A549 treated with GW870086 at 1 μM for 4 hours (cell line): ENCODE measurements at places on chromosomes 5 and 9. TPM values are rescaled to one million over a fixed set of nuclear protein-coding genes. Genes with fewer than 3 reads are reported as not detected.

Gene HBEGF
- total RNA-seq: 5.2 to 6.3 TPM (median 5.7 TPM) in 5 replicates

Gene CCNO
- 5.6 to 8.3 TPM (median 7.3 TPM) in 5 replicates for total RNA-seq

Gene CCL27
- total RNA-seq: 0.19 TPM in 1 of 5 replicates, not detected in the others

Gene CNTRL
- 5.0 to 7.3 TPM (median 6.0 TPM) in 5 replicates for total RNA-seq

Gene MRPS30
- total RNA-seq: 31.8 to 41.5 TPM (median 36.8 TPM) in 5 replicates

Gene PNPLA7
- total RNA-seq: 0.45 to 1.0 TPM (median 0.69 TPM) in 5 replicates

Gene ZNF367
- 3.4 to 5.5 TPM (median 4.5 TPM) in 5 replicates for total RNA-seq

Gene CNTNAP3
- total RNA-seq: 7.5 to 11.7 TPM (median 10.3 TPM) in 5 replicates

Gene DEPDC1B
- total RNA-seq: 14.6 to 18.6 TPM (median 15.0 TPM) in 5 replicates

Gene CKMT2
- total RNA-seq: not detected in 5 replicates

Gene NUTM2F
- not detected in 5 replicates for total RNA-seq

Gene F2R
- total RNA-seq: 34.6 to 60.1 TPM (median 53.8 TPM) in 5 replicates

Gene C9
- not detected in 5 replicates for total RNA-seq

Gene BTNL3
- total RNA-seq: not detected in 5 replicates

Gene IL3
- not detected in 5 replicates for total RNA-seq

Gene ADGRD2
- total RNA-seq: not detected in 5 replicates

Gene LRRC19
- not detected in 5 replicates for total RNA-seq

Gene PRRT1B
- total RNA-seq: 0.15 to 0.69 TPM (median 0.47 TPM) in 4 of 5 replicates, not detected in the other

Gene EIF4E1B
- not detected in 5 replicates for total RNA-seq

Gene TEX48
- total RNA-seq: not detected in 5 replicates

Gene TSSK1B
- total RNA-seq: not detected in 5 replicates

Gene WASHC1
- 7.1 to 12.4 TPM (median 10.7 TPM) in 5 replicates for total RNA-seq

Gene KCNN2
- total RNA-seq: 0.14 to 0.22 TPM (median 0.17 TPM) in 3 of 5 replicates, not detected in the others

Gene TTC23L
- total RNA-seq: 0.13 to 0.31 TPM (median 0.20 TPM) in 4 of 5 replicates, not detected in the other

Gene ACOT12
- total RNA-seq: 0.07 to 0.08 TPM in 2 of 5 replicates, not detected in the others

Gene ADAMTS2
- total RNA-seq: 0.05 to 0.16 TPM (median 0.12 TPM) in 4 of 5 replicates, not detected in the other

Gene GCNT4
- total RNA-seq: 0.29 to 0.37 TPM (median 0.31 TPM) in 5 replicates

Gene CACFD1
- total RNA-seq: 3.0 to 4.5 TPM (median 4.3 TPM) in 5 replicates

Gene ECSCR
- total RNA-seq: 0.29 TPM in 1 of 5 replicates, not detected in the others

Gene CORO2A
- 0.81 to 1.4 TPM (median 1.2 TPM) in 5 replicates for total RNA-seq

Gene PRDM9
- total RNA-seq: not detected in 5 replicates

Gene LURAP1L
- 23.6 to 33.9 TPM (median 32.4 TPM) in 5 replicates for total RNA-seq

Gene TMEM8B
- total RNA-seq: 2.0 to 4.0 TPM (median 3.0 TPM) in 5 replicates

Gene CNTNAP3B
- 13.6 to 18.3 TPM (median 16.5 TPM) in 5 replicates for total RNA-seq

Gene HEMGN
- total RNA-seq: not detected in 5 replicates

Gene PCDHGB2
- total RNA-seq: 0.05 to 0.19 TPM (median 0.10 TPM) in 5 replicates

Gene OTP
- total RNA-seq: 0.06 to 0.13 TPM (median 0.09 TPM) in 4 of 5 replicates, not detected in the other

Gene KIF4B
- total RNA-seq: 0.06 TPM in 1 of 5 replicates, not detected in the others

Gene CCDC180
- total RNA-seq: 0.54 to 0.94 TPM (median 0.72 TPM) in 5 replicates

Gene SHISAL2B
- not detected in 5 replicates for total RNA-seq

Gene SPRY4
- 6.8 to 10.0 TPM (median 9.2 TPM) in 5 replicates for total RNA-seq

Gene ARAP3
- 3.3 to 4.8 TPM (median 4.2 TPM) in 5 replicates for total RNA-seq
